Activated T-cell treated with anti-CD3 and anti-CD28 coated beads, Interleukin-2, amount 50 U/mL, for 1 hour (primary cell): ENCODE measurements at places on chromosomes 6 and 20.

DNA sequence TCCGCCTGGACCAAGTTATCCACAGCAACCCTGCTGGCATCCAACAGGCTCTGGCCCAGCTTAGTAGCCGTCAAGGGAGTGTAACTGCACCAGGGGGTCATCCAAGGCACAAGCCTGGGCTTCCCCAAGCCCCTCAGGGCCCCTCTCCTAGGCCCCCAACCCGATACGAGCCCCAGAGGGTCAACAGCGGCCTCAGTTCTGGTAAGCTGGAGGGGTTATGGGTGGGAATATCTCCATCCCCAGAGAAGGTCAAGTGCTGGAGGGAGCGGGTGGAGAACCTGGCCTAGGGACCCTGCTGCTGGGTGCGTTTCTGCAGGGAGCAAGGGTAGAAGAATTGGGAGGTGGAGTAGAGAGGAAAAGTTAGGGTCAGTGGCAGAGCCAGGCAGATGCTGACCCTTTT lies 12.9 kb downstream of the PRRC2A start:
- no peak for DNase-seq

GRCh38 chr6:12967686-12968085 lies 251.1 kb downstream of the PHACTR1 start:
- DNase-seq: no peak

DNA sequence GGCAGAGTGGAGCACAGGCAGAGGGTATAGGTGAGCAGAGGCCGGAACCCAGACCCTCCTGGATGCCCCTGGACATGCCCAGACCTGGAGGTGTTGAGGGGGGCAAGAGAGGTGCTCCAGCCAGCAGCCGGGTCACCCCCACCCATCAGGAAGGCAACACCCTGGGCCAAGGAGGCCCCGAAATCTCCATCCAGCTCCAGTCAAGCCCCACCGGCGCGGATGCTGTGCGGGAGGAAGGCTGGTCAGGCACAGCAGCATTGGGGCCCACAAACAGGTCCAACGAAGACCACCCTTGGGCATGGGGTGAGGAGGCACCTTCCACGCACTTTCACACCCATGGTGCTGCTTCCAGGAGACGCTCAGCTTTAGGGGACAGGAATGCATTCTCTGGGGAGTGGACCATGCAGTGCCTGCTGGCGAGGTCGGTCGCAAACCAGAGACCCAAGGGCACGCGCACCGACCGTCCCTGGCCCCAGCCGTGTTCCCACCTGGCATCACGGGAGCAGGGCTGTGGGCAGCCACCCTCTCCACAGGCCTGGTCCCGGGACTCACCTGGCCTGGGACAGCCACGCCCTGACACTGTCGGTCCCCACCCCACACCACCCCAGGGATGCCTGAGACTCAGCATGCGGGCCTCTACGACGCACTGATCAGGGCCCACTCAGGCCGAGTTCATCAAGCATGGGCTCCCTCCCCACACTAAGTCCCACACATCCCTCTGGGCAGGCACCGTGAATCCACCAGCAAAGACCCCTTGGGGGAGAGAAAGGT lies 43.6 kb upstream of the ZBP1 start:
- peak; percentile 19 for DNase-seq

DNA sequence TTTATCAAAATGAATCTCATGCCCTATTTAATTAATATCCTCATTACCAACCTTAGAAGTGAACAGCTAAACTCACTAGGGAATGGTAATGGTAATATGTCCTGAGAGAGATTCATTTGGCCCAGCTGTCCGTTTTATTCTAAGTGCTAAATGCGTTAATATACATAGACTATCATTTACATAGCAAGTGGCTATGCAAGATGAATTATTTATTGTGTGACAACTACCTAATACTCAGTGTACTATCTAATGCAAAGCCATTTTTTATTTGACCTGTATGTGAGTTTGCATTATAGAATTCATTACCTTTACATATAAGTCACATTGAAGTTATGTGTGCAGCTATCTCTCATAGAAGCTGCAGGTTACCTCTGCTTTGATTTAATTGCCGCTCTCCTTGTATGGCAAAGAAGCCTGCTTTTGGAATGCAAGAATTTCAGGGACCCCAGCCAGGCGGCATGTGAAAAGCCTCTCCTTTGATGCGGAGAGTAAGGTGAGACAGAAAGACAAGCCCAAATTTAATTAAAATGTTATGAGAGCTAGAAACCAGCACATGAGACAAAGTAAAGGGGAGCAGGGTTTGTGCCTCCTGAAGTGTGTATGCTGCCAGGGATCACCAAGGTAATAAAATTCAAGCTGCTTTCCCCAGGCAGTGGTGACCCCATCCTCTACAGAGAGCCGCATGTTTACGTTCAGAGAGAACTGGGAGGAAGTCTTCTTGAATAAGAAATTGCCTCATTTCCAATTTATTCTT lies 693.0 kb upstream of the MAP3K7 start:
- DNase-seq: no peak

GRCh38 chr20:49558826-49559225 lies 9.1 kb downstream of the PTGIS start:
- no peak for DNase-seq

DNA sequence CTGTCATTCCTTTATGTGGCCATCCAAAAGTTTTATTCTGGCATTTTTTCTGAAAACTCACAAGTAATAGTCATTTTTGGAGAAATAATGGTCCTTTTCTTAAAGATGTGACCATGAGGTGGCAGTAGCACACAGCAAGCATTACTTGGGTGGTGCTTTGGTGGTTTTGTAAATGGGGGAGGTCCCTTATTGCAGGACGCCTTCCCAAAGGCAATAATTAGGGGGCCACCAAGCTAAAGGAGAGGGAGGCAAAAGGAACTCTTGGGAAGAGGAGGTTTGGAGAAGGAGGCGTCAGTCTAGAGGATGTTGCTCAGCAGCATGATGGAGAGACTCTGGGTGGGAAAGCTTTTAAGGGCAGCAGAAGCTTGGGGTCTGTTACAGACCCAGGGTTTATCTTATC lies 422.6 kb upstream of the MMS22L start:
- no peak for DNase-seq

- no peak for DNase-seq
Measured at GRCh38 chr6:13787137-13787536, 27.2 kb downstream of the MCUR1 start.

DNA sequence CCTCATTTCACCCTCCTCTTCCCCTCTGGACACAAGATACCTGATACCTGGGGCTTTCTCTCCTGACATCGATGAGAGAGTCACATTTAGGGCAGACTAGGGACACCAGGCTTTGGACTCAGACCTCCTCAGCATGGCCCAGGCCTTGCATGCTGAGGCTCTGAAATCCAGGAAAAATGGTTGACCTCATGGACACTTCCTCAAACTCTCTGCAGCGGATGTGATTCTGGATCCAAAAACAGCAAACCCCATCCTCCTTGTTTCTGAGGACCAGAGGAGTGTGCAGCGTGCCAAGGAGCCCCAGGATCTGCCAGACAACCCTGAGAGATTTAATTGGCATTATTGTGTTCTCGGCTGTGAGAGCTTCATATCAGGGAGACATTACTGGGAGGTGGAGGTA lies 10.9 kb downstream of the BTN3A1 start:
- no peak for DNase-seq

- DNase-seq: no peak
Measured at GRCh38 chr6:24922814-24923213, 12.9 kb downstream of the RIPOR2 start.

GRCh38 chr20:12963416-12963815 lies 45.4 kb upstream of the SPTLC3 start:
- DNase-seq: no peak

- no peak for DNase-seq
Measured at GRCh38 chr6:26545627-26546026, 7.5 kb downstream of the HMGN4 start.

GRCh38 chr20:37301558-37301957 lies 12.1 kb downstream of the MANBAL start:
- DNase-seq: no peak

DNA sequence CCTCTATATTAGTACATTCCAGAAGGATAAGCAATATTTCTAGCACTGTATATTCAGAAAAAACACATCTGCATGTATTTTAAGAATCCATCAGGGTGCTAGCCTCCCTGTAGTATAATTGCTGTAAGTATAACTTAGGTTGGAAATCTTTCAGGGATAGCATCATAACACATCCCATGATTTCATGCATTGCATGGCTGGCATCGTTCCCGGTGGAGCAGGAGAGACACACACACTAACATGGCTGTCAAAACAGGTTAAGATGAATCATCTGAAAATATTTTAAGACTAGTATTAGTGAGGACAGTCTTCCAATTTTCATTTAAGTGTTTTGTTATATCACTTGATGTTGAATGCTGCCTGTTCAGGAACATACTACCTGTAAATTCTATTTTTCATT lies 32.1 kb upstream of the CENPW start:
- no peak for DNase-seq

DNA sequence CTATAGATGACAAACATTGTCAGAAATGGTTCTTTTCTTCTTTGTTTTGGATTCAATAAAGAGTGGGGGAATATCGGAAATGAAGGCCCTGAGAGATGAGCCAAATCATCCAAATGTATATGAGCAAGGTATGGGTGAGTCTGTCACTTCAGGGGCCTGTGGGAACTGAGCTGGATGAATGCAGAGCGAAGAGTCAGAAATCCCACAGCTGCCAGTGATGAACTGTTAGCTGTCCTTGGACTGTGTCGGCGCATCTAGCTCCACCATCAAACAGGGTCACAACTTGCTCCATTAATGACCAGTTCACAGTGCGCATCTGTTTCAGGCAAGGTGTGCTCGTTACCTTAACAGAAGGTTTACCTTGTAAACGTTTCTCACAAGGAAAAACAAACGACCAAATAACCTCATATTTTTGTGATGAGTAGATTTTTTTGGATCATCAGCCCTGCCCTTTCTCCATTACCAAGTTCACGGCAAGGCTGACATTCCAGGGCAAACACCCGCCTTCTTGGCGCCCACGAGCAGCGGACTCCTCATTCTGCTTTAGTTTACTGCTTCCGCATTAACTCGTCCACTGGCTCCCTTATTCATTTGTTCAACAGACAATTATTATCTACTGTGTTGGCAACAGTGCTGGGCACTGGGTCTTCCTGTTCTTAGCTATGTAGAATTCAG lies 15.0 kb upstream of the CCN6 start:
- no peak for DNase-seq

GRCh38 chr6:155400654-155400965 lies 55.0 kb downstream of the NOX3 start:
- DNase-seq: no peak

DNA sequence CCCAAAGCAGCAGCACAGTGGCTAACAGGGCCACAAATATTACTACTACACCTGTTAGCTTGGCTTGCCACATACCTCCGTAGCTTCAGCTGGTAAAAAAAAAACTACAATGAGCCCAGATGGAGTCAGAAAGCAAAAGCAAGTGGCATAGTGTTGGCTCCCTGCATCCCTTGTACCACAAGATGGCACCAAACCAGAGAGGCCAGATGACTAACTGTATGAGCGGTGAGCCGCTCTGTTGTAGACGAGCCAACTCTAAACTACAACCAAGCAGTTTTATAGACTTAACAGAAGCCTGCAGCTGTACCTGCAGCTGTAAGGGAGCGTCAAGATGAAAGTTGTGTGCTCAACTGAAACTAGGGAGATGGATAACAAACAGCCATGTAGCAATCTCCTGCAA lies 84.5 kb upstream of the MCHR2 start:
- no peak for DNase-seq

DNA sequence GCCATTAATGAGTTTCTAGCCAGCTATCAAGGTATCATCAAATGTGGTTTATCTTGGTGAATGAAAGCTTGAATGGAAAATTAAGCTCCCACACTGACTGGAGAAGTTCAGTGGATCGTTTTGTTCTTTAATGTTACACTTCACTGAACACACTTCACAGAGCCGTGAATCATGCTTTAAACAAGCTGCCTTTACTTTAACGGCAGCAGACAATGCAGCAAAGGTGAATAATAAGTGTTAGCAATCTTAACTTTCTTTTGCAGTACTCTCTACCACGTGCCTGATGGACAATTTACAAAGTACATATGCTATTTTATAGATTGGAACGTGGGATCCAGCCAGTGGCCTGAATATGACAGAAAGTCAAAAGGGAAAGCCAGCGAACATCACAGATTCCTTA lies 424.5 kb downstream of the GRIK2 start:
- no peak for DNase-seq

DNA sequence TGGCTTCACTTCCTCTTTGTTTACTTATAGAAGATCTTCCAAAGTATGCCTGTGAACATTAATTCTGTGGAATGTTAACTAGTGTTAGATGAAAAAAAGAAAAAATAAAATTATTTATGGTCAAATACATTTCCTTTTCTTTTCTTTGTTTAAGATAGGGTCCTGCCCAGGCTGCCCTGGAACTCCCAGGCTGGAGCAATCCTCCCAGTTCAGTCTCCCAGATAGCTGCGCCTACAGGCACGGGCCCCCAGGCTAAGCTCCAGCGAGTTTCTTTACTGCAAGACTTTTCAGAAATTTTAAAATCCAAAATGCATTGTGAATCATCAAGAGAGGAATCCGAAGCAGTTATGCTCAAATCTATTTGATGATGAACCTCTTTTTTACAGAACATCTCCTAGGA lies 39.3 kb upstream of the IL20RA start:
- DNase-seq: no peak

DNA sequence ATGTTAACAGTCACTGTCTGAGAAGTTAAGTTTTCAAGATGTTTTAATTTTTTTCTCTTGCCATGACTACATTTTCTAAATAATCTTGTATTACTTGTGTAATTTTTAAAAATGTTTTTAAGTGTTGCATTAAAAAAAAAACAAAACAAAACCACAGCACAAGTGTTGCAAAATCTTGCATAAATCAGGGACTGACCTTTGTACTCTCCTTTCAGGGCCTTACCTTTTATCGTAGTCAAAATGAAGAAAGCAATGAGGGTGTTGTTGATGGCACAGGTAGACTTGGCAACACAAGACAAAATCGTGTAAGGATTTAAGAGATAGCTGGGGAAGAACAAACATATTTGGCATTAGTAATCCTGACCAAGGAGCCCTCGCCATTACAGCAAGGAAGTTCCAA lies 42.5 kb downstream of the PIGU start:
- no peak for DNase-seq

DNA sequence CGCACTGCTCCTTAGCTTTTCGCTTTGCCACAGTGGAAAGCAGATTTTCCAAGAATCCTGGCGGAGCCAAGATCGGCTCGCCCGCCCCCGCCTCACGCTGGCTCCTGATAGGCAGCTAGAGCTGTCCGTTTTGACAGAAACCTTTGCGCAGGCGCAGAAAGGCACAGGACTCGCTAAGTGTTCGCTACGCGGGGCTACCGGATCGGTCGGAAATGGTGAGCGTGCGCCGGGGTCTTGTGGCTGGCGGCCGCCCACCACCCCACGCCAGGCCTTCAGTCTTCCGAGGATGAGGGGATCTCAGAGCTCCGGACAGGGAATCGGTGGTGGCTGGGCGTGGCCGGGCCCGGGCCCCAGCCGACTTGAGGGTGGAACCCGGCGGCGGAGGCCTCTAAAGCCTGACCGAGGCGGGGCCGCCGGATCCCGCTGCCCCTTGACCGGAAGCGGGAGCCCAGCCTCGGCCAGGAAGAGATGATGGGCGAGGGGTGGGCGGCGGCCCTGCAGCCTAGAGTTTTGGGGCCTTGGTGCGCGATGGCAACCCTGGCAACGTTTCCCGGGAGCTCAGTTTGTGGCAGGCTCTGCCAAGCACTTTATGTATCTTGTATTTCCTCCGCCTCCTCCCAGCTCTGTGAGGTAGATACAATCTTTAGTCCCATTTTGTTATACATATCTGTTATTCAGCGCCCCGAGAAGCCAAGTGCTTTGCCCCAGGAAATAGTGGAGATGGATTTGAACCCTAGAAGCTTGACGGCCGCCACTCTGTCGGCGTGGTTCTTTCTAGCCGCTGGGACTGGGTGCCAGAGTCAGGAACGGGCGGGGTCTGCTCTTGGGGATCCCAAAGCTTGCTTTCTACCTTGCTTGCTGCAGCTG lies at the start of gene DYNLRB1:
DYNLRB1 (plus strand) TSS at position 176 of the 867 bp plus-strand sequence; CDS start at position 213, 37 bp downstream.
- peak; percentile 92 for DNase-seq

- no peak for DNase-seq
Measured at GRCh38 chr20:48891235-48892048, 30.1 kb upstream of the ARFGEF2 start.
